ENCODE measurements at places on chromosomes 1 and 21.
A peak's percentile ranks its signal among the peaks of the same experiment; 100 is the strongest.

DNA sequence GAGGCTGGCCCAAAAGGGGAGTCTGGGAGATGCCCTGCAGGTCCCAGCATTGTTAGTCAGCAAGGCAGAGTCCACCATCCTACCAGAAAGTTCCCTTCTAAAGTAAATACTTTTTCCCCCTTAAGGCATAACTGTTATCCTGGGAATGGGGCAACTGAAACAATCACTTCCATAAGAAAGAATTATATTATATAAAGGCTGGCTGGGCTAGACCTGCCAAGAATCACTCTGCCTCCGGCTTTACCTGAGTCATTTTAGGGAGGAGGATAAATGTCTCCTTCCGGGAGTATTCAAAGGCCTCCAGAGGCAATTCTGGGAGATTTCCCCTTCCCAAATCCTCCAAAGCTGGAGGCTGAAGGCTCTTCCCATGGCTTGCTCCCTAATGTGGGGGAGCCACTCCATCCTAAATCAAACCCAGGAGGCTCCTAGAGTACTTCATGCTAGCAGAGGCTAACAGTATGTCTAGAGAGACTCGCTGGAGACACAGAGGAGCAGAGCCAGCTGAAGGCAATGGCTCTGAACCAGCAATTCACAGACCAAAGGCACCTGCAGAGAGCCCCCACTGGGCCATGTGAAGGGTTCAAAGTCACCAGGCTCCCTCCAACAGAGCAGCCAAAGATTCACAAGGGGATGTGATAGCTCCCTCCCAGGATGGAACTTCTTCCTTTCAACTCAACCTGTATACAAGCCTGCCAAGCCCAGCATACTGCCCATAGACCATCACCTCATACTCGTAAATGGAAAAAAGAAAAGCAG, 116.0 kb downstream of the ASTN1 start:
- no peak for DNase-seq

GRCh38 chr21:21200939-21201615, 202.9 kb downstream of the NCAM2 start:
- DNase-seq: peak; percentile 43

- DNase-seq: no peak
These were observed 376.3 kb upstream of the CAMK1G start for GRCh38 chr1:209207126-209207700.

GRCh38 chr1:25873120-25873519, 2.4 kb downstream of the PAQR7 start:
- no peak for DNase-seq

GRCh38 chr1:155297384-155297783, 3.9 kb downstream of the PKLR start:
- no peak for DNase-seq

GRCh38 chr1:117828201-117828600, 101.2 kb downstream of the GDAP2 start:
- peak; percentile 85 for DNase-seq

DNA sequence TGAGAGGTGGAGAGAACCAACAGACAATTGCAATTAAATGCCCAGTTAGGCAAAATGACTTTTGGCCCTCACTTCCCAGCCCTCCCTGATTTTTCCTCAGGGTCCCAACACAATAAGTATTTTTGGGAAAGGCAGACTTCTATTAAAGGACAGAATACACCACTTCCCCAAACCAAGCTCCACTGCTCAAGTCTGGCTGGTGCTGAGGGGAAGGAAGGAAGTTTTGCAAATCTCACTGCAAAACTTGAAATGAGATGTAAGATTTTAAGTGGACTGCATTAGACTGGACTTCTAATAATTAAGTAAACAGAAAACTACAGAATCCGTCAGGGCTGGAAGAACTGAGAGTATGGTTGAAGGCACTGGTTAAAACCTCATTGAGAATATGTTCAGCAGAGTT, 32.2 kb upstream of the CD1D start:
- no peak for DNase-seq

DNA sequence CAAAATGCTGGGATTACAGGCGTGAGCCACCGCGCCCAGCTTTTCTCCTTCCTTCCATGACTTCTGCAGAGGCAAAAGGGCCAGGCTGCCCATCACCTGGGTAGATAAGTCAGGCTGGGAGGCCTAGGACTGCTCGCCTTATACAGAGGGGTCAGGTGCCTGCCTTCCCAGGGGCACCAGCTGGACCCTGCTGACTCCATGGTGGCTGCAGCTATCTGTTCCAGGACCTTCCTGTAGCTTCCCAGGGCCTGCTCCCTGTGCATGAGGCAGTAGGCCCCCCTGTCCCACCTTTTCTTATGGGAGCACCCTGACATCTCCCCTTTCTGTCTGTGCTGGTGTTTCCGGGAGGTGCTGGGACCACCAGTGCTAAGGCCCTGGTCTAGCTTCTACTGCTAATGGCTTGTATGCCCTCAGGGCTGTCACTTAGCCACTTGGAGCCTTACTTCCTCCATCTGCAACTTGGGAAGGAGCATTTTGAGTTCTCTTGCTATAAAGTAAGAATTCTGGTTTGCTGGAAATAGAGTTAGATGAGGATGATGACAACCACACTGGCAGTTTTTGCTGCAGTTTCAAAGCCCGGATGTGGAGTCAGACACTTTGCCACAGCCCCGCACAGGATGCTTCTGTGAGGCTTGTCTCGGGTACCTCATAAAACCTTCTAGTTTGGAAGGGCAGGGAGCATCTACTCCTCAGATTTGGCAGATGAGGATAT, 14.4 kb downstream of the SOX13 start:
- DNase-seq: no peak

- DNase-seq: no peak
These were observed 147.1 kb downstream of the HHAT start for GRCh38 chr1:210475806-210476205.

DNA sequence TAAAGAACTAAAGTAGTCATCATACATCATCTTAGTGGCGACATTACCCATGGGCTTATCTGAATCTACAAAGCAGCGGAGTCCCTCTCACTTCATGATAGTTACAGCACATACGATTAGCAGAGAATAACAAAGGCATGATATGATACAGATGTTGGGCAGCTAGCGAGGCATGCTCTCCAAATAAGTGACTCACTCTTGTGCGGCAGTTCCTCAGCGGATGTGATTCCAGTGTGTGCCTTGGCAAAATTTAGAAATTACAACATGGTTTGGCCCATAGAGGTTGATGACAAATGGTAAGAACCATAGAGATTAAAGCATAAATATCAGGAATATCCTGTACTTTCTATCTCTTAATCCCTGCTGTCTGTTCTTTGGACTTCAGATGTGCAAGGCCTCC, 48.1 kb upstream of the PAXBP1 start:
- peak; percentile 94 for DNase-seq

DNA sequence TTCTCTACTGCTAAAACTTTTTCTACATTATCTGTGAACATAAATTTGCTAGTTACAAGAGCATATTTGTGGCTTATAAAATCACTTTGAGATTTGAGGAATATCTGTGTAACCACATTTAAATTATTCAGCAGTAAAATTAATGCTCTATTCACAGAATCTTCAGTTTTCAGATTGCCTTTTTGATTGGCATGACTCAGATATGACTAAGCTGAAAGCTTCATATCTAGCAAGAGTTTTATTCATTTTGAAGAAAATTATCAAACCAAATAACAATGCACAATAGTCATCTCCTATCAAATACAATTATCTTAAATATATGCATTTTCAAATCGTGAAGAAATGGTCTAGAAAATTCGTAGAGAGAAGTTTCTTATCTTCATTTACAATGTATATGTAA, 1498.2 kb upstream of the B3GALT2 start:
- no peak for DNase-seq

DNA sequence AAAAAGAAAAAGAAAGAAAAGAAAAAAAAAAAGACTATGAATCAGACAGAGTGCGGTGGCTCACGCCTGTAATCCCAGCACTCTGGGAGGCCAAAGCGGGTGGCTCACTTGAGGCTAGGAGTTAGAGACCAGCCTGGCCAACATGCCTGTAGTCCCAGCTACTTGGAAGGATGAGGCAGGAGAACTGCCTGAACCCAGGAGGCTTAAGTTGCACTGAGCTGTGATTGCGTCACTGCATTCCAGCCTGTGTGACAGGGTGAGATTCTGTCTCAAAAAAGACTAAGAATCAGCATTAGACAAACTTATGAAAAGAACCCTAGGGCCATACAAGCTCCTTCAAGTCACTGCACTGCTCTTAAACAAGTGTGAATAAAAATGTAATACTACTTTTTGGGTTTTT, 16.9 kb downstream of the PSMB4 start:
- DNase-seq: peak; percentile 72

DNA sequence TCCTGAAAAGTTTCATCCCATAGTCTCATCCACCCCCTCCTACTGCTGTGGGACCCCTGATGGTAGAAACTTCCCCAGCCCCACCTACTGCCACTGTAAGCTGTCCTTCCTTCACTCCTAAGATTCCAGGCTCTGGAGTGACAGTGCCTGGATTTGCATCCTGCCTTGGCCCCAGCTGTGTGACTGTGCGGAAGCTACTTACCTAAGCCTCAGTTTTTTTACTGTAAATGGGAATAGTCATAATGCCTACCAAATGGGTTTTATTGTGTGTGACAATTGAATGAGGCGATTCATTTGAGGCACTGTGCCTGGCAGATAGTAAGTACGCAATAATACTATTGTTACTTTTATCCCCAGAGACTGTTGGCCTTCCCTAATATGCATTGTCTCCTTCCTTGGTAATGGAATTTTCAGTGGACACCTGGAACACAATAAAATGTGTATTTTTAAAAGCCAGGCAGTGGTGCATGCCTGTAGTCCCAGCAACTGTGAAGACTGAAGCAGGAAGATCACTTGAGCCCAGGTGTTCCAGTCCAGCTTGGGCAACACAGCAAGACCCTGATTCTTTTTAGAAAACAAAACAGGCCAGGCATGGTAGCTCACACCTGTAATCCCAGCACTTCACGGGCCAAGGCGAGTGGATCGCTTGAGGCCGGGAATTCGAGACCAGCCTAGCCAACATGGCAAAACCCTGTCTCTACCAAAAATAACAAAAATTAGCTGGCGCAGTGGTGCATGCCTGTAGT, 55.0 kb upstream of the ZNF326 start:
- no peak for DNase-seq

GRCh38 chr1:38992412-38993111, 1.5 kb downstream of the AKIRIN1 start:
- no peak for DNase-seq

DNA sequence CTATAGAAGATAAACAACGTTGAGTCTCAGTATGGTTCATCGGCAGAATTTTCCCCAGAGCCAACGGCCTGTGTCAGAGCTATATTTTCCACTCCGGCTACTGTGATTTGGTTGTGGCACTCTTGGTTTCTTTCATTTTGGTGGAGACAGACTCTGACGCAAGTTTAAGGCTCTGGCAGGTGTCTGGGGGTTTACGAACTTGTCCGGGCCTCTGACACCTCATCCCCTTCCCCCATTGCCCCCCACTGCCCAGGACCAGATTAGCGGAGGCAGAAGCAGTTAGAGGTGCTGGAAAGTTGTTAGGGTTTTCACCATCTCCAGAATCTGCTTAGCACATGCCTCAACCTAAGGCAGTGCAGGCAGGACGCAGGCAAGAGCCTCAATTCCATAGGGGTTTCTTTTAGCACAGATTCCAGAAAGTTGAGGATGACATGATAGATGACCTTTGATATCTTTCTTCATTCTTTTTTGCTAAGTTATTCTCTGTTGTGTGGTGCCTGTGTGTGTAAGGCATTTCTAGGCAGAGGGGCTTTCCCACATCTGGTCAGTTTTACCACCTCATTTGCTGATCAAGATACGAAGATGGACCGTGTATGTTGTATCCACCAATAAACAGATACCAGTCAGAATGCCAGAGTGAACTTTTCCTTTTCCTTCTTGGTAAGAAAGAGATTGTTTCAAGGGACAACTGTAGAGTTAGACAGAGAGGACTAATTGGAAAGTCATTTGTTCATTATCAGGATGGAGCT, 18.4 kb upstream of the IL10 start:
- DNase-seq: no peak

- peak; percentile 27 for DNase-seq
These were observed 356.8 kb downstream of the LMO4 start for GRCh38 chr1:87685311-87686135.

GRCh38 chr1:89826594-89826993, 5.8 kb downstream of the LRRC8D start:
- DNase-seq: no peak

GRCh38 chr1:199946305-199947155, 81.0 kb upstream of the NR5A2 start:
- no peak for DNase-seq

DNA sequence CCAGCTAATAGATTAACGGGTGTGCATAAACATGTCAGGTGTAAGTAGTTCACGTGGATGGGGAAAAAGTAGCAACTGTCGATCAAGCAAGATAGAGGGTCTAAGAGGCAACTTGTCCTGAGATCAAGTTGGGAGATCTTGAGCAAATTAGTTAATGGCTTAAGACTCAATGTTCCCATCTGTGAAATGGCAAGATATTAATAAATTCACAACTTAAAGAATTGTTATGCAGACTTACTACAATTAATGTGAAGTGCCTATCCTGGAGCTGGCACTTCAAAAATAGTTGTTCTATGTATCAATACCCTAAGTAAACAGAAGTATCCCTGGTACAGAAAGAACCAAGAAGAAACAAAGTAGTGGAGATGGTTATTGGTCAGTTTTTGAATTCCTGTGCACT, 312.4 kb downstream of the ASTN1 start:
- DNase-seq: no peak

DNA sequence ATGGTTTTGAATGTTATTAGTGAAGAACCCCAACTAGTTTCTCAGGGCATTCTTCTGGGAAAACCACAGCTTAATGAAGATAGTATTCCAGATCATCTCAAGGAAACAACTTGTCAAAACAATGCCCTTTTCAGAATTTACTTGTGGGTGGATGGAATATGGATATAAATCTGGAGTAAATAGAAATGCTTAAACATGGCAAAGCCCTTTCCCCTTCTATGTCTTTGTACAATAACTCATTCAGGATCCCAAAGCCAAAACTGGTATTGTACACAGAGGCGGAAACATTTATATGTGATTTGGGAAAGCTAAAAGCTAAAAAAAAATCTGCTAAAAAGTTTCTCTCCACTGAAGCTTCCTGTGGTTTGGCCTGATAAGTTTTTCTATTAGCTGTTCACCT, 55.5 kb upstream of the RGS5 start:
- DNase-seq: peak; percentile 31

DNA sequence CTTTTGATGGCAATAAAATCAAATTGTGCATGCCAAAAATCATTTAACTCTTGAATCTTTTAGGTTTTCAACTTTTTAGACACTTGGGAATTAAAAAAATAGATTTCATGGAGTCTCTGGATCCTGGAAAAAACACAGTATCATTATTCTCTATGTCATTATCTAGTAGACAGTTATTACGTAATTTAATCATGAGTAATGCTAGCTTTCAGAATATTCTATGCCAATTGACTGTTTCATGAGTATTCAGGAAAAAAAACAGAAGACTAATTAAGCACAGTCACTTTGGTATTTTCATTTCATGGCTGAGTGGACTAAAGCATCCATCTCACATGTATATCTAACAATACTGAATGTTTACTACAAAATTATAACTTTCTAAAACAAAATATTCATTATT, 44.0 kb downstream of the ODF2L start:
- DNase-seq: peak; percentile 44

DNA sequence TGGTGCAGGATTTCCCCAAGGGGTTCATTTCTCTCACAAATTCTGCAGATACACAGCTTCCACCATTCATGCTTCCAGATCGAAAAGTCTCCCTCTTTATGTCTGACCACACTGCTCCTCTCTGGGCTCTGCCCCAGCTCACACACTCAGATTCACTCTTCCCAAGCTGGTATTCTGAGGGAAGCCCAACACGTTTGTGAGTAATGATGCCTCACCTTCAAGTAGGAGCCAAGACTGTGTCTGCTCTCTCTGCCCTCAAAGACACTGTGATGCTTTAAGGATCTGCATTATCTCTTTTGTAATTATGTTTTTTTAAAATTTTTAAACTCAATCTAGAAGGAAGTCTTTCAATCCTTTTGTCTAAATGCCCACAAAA, 19.8 kb downstream of the PRAMEF11 start:
- no peak for DNase-seq

All from fibroblast of pulmonary artery (primary cell).